Activated CD8-positive, alpha-beta memory T cell treated with anti-CD3 and anti-CD28 coated beads for 1 hour (primary cell): ENCODE measurements at places on chromosomes 3 and 15.

GRCh38 chr15:90161950-90162361, 39.2 kb upstream of the SEMA4B start:
- DNase-seq, result no peak

DNA sequence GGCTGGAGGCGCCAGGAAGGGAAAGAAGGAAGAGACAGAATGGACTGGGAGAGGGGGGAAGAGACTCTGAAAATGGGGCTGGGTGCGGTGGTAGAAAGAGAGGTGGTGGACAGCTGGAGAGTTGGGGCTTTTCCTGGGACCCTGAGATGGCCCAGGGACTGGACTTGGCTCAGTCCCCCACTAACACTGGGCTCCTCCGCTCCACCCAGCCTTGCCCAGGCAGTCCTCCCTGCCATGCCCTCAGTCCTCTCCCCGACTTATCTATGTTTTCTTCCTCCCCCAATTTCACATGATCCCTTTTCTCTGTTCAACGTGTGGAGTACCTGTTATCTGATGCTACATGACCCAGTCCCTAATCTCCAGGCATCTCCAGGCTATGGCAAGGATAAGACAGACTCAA, 6.3 kb upstream of the HCN4 start:
- no peak for DNase-seq

GRCh38 chr15:83320404-83320803, 35.9 kb upstream of the BNC1 start:
- DNase-seq, result no peak

DNA sequence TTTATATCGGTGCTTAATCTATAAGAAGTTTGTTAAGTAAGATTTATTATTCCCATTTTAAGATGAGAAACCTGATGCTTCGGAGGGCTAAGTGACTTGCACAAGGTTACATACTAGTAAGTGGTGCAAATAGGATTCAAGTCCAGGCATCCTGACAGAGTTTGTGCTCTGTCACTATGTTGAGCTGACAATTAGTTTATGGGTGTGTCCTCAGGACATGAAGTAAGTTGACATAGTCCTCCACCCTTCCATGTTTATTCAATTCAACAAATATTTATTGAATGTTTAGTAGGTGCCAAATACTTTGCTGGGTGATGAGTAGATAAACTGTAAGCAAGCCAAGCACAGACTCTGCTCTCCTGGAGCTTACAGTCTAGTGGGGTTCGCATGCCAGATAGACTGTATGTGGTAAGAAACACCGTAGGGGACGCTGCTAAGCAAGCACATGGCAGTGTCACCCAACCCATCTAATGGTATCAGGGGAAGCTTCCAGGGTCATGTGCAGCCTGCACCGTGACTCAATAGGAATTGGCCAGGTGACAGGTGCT, 342.7 kb upstream of the SATB1 start:
- no peak for DNase-seq

GRCh38 chr3:118734664-118735063, 300.0 kb downstream of the IGSF11 start:
- no peak for DNase-seq

DNA sequence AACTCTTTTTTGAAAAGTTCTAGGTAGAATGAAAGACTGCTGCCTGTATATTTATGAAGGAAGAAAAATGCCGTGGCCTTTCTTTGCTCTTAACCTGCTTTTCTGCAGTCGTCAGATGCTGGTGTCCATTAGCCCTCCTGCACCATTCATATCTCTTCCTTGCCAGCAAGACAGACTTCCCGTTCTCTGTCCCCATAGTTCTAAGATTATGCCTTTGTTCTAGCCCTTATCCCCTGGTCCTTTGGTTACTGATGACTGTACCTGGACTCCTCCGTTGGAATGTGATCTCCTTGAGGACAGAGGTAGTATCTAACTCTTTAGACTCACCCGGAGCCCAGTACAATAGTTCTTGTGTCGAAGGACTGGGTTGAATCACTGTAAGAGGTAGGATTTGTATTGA, 16.8 kb downstream of the ABHD17C start:
- DNase-seq, result no peak

GRCh38 chr3:108292905-108293328, 3.4 kb upstream of the HHLA2 start:
- no peak for DNase-seq

GRCh38 chr15:25182736-25183445, 228.1 kb downstream of the SNRPN start:
- no peak for DNase-seq

DNA sequence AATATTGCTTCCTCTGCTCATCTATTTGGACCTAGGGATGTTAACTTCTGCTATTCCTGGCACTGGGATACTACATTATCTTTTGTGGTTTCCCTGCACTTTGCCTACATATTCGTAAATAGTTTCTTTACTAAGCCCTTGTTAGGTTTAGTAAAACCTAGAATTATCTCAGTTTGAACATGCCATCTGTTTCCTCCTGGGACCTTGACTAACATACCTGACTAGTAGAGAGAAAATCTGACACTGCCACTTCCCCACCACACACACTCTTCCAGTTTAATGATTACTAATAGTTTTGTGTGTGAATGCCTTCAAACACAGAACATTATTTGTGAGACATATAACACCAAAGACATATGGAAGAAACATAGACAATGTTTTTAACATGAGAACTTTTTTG, 28.2 kb upstream of the SOX2 start:
- no peak for DNase-seq

DNA sequence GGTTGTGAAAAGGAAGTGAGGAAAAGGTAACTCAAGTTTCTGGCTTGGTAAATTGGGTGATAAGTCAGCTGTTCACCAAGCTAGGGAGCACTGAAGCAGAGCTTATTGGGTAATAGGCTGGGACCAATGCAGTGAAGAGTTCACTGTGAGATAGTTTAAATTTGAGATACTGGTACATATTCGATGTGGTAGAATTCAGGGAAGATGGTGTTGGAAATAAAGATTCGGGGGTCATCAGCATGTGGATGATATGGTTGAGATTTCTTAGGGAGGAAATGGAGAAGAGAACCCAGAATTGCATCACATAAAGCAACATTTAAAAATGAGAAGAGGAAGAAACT, 16.9 kb downstream of the MME start:
- no peak for DNase-seq

GRCh38 chr15:51401872-51402517, 60.5 kb downstream of the GLDN start:
- DNase-seq, result no peak

GRCh38 chr3:48004694-48005093, 11.5 kb downstream of the MAP4 start:
- DNase-seq, result no peak

DNA sequence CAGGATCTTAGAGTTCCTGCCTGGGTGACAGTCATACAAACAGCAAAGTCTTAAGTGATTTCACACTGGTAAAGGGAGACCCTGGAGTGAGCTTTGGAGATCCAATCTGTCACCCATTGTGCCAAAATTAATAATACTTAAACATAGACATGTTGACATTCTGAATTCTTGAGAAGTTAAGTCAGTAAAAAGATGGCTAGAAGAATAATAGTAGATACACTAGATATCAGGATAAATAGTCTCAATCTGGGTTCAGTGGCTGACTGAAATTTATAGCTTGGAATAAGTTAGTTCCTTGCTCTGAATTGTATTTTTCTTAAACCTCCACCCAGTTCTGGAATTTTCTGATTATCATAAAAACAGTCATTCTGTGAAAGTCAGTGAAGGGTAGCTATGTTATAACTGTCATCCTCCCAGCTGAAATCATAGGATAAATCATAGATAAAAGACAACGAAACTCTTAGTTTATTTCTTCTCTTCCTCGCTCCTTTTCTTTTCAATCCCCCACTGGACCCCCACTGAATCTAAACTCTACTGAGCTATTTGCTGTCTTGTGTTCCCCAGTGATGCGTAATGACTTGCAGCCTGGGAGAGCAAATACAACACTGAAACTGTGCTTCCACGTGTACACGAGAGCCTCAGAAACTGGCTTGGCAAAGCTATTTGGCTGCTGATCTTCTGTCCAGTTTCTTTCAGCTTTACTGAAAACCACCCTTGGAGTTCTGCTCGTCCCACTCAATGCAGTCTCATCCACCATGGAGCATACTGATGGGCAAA, 175.4 kb upstream of the TP63 start:
- no peak for DNase-seq

GRCh38 chr15:72220687-72221086, 10.3 kb downstream of the PKM start:
- DNase-seq, result no peak

DNA sequence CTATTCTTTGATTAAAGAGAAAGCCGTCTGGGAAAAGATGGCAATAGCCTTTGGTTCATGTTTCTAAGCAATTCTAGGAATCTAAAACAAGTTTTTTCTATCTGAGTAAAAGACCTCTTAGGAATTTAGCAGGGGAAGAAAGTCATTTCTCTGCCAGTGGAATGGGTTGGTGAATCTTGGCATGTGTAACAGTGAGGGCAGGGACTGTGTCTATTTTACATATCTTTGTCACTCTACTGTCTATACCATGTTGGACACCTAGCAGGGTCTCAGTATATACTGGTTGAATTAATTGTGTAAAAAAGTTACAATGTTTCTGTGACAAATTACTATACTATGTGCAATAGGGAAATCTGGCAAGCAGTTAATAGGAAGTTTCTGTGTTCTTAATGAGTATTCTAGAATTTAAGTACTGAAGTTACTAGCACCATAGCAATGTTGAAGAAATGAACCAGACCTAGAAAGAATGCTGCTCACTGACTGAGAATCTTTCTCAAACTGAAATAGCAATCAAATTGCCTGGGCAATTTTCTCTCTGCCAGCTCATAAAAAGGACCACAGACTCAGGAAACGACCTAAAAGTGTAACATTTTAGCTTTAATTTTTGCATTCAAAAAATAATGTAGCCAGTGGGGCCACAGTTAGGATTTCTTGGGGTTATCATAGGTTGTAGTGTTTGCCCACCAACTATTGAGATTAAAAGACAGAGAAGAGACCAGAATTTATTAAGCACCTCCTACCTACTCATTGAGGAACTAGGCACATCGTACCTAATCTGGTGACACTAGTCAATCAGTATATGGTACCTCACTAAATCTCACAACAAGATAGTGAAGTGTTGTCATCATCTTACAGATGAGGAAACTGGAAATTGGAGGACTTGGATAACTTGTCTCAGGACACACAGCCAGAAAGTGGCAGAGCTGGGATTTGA, 56.2 kb upstream of the LEKR1 start:
- DNase-seq, result no peak

DNA sequence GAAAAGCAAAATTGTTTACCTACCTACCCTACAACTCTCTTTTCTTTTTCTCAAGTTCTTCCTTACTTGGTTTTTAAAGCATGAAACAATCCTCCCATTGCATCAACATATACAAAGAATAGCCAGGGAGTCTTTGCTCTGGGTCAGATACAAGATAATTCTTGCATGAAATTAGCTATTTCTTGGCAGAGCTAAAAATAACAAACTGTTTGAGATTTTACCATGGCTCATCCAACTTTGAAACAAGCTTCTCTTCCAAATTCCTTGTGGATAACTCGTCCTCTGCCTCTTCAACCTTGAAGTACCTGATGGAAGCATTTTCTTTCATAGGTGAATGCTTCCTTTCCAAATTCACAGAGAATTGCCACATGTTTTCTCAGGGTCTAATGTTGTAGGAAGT, 9.2 kb upstream of the CBLB start:
- DNase-seq, result no peak

DNA sequence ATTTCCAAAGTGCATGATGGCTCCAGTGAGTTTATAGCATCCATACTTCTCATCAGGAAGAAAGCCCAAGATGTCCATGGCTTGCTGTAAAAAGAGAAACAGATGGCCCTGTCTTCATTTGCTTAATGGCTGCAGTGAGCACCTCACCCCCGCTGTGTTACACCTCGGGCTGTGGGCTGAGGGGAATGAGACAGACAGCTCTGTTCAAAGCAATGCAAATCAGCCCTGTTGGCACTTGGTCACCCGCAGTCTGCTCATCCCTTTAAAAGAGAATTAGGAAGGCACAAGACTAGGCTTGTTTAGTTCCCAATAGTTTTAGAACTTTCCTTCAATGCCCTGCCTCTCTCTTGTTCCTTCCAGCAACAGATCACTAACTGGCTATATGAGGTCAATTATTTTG, 25.2 kb downstream of the MYH15 start:
- no peak for DNase-seq

- DNase-seq, result no peak
These were observed 76.8 kb upstream of the C15orf61 start for GRCh38 chr15:67444100-67444499.

GRCh38 chr3:46858456-46858855, 4.8 kb downstream of the MYL3 start:
- DNase-seq, result no peak

GRCh38 chr15:100818927-100819326, 60.7 kb upstream of the ALDH1A3 start:
- DNase-seq, result no peak

DNA sequence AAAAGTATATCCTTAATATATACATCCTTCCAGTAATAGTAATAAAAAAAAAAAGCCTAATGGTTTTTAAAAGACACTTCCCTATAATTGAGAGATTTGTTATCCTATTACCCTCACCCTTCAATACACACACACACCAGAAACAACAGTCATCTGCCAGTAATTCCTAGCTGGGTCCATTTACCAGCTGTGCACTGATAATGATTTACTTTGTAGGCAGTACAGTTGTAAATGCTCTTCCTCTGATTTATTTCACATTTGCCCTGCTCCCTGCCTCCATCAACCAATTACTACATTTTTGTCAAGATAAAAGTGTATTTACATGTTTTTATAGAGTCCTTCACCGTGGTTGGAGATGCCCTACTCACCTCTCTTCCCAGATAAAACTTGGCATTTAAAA, 12.4 kb downstream of the TPM1 start:
- DNase-seq, result no peak

GRCh38 chr3:139538733-139539132, 809 bp downstream of the RBP1 start:
- no peak for DNase-seq

DNA sequence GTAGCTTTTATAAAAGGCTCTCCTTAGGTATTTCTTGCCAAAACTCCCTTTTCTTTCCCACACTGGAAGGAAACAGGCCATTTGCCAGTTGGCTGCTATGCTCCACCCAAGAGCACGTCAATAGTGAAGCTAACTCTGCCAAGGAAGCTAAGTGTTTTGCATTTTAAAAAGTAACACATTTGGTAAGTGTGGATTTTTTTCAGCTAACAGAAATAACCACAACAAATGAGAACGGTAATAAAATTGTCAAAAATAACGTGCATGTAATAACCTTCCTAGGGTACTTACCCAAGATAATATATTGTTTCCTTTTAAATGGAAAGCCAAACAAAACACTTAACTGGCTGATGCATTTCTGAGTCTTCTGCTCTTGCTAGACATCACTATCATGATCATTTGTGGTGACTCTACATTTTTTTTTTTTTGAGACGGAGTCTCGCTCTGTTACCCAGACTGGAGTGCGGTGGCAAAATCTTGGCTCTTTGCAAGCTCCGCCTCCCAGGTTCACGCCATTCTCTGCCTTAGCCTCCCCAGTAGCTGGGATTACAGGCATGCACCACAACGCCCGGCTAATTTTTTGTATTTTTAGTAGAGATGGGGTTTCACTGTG, 4.6 kb downstream of the DPP8 start:
- DNase-seq, result no peak

- no peak for DNase-seq
These were observed 74.9 kb downstream of the NBEAL2 start for GRCh38 chr3:47054412-47054811.

- DNase-seq, result no peak
These were observed 88.2 kb upstream of the C2CD4B start for GRCh38 chr15:62253294-62253693.
